RCC 7860 (cell line): ENCODE measurements at places on chromosomes 13 and 19.

DNA sequence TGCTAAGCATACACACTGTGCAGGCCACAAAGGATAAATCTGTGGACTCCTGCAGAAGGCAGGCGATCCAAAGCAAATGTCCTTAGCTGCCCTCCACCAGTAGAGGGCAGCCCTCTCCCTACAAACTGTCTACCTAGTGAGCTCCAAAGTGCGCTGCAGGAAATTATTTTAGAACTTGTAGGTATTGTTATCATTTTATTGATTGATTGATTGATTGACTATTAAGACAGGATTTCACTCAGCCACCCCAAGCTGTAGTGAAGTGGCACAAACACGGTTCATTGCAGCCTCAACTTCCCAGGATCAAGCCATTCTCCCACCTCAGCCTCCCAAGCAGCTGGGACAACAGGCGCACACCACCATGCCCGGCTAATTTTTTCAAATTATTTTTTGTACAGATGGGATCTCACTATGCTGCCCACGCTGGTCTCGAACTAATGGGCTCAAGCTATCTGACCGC, 37.3 kb downstream of the RNF6 start:
- DNase-seq, result peak; percentile 34

GRCh38 chr13:20161275-20161950, 561 bp upstream of the GJA3 start:
- DNase-seq, result no peak

- peak; percentile 36 for DNase-seq
Measured at GRCh38 chr13:44969551-44970484, 19.5 kb downstream of the NUFIP1 start.

- DNase-seq, result no peak
Measured at GRCh38 chr19:19388568-19389555, 16.6 kb upstream of the GATAD2A start.

DNA sequence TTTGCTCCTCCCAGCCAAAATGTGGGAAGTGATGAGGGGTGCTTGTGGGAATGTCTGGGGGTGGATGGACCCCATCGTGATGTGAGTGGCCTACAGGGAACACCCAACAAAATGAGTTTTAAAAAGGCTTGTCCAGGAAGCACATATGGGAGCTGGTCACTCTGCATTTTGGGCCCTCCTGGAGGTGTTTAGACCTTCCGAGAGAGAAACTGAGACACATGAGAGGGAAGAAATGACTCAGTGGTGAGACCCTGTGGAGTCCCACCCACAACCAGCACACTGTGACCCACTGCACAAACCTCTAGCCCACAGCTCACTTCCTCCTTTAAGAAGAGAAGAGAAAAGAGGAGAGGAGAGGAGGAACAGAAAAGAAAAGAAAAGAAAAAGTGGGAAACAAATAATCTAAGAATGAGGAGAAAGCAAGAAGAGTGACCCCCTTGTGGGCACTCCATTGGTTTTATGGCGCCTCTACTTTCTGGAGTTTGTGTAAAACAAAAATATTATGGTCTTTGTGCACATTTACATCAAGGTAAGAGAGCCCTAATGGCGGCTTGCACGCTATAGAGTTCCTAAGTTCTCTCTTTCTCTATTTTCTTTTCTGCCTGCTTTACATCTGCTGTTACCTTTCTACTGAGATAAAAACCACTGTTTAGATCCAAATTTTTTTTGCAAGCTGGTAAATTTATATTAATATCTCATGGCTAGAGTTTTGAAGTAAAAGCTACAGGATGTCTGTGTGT, 13.3 kb upstream of the LILRB1 start:
- DNase-seq, result no peak

DNA sequence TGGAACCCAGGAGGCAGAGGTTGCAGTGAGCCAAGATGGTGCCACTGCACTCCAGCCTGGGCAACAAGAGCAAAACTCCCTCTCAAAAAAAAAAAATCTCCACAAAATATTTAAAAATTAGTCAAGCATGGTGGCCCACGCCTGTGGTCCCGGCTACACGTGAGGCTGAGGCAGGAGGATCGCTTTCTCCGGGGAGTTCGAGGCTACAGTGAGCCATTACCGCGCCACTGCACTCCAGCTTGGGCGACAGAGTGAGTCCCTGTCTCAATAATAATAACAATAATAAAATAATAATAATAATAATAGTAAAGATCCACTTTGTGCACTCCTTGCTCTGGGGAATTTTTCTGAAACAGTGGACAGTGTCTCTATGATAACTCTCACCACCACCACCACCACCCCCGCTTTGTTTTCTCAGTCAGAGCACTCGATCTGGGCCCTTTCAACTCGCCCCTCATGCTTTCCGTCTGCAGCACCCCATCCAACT, 8.7 kb downstream of the NAPSA start:
- DNase-seq, result no peak

DNA sequence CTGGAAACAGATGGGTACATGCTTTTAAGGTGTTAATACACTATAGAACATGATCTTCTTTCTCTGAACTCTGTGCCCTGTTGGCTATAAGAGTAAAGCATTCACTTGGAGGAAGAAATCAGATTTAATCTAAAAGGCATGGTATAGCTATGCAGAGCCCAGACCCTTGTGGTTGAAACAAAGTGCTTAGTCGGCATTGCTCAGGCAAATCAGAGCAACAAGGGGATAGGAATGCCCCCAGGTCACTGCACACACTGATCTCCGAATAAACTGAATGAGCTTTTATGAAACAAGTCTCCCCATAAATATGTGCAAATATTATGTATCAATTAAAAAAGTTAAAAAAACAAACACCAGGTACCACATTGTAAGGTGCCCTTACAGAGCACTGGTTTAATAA, 52.0 kb upstream of the RGCC start:
- no peak for DNase-seq

DNA sequence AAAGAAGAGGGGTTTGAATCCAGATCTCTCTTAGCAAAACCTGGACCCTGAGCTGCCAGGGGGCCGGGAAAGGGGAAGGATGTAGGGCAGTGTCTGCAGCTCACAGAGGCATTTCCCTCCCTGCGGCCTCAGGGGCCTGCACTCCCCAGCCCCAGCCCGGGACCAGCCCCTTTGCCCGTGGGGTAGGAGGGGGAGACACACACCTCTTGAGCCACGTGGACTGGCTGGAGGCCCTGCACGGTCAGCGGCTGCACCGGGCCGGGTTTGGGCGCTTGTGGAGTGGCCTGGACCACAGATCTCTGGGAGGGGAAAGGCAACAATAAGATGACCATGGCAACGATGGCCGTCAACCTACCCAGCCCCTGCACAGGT, 26.9 kb downstream of the RFX1 start:
- no peak for DNase-seq

- DNase-seq, result no peak
Measured at GRCh38 chr19:3725121-3725520, 16.9 kb downstream of the TJP3 start.
